Stimulated activated CD4-positive, alpha-beta T cell treated with anti-CD3 and anti-CD28 coated beads, TNF-alpha, amount 100 ng/mL, for 24 hours (primary cell): ENCODE measurements at places on chromosomes 3 and 15.

- DNase-seq = no peak
Observed at GRCh38 chr3:107212618-107213017, 164.6 kb upstream of the CCDC54 start.

GRCh38 chr3:183329543-183329942 is 76.5 kb downstream of the B3GNT5 start:
- no peak for DNase-seq

GRCh38 chr15:45181491-45182285 is 6.1 kb downstream of the SHF start:
- DNase-seq = no peak

DNA sequence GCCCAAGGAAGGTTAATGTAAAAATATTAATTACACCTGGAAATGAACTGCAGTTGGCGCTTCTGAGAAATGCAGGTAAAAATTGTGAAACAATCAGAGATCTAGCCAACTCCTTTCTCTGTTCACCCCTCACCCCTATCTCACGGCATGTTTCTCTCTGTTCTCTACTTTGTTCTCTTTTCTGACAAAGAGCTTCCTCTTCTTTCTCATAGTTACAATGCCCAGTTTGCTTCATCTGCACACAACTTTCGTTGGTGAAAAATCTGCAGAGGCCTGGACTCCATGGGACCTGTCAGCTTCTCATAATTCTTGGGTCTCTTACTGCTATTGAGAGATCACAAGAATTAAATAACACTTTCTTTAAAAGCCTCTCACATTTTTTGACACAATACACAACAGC is 212.9 kb upstream of the LRRN1 start:
- no peak for DNase-seq

- no peak for DNase-seq
Observed at GRCh38 chr15:40313531-40314398, 6.0 kb upstream of the PLCB2 start.

DNA sequence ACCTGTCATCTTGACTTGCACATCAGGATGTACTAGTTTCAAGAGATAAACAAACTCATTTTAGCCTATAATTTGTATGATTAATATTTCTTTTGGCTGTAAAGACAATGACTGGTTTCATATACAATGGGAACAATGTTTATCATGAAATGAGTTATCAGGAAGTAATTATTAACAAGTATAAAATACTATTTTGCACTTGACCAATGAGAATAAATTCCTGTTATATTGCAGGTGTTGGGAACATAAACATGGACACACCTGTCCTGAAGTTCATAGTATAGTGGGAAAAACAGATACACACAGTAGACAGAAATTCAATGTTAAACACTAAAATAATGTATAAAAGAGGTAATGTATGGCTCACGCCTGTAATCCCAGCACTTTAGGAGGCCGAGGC is 56.9 kb downstream of the UBR1 start:
- no peak for DNase-seq

DNA sequence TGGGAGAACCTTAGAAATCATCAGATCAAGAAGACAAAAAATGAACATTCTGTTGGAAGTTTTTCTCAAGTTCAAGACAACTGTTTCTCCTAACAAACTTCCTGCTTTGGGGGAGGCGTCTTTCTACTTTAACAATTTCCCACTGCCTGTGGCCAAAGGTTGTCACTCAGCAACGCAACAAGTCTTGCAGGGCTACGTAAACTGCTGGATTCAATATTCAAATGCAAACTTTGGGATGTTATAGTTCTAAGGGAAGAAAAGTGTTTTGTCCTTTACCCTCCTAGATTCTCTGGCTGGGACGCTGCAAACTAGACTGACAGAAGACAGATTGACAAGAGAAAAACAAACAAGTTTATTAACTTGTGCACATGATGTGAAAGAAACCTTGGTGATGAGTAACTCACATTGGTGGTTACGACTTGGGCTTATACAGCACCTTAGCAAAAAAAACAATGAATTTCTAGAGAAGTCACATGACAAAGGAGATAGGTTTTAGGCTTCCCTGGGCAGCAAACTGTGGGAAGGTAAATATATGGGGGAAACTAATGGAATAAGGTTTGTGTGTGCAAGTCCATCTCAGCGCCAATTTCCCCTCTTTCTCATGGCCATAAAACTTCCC is 34.0 kb upstream of the ARPIN start:
- DNase-seq = no peak

- no peak for DNase-seq
Observed at GRCh38 chr3:72907131-72907711, 19.4 kb downstream of the GXYLT2 start.

DNA sequence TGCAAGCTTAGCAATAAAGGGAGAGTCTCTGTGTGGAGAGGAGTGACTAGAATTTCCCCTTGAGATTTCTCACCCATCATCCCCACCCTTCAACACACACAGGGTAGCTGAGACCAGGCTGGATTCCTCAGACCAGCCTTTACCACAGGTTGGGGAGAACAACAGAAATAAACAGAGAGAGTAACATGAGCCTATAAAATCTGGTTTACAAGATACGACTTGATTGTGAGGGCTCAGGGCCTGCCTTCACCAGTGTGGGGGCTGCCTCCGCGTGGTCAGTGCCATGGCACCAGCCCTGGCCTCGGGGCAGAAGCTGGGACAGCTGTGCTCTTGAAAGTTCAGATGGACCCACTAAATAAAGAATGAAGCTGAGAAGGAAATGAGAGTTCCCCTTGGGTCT is 14.6 kb upstream of the MAGEF1 start:
- DNase-seq = no peak

GRCh38 chr3:138609898-138610266 is 1.3 kb downstream of the FAIM start:
- no peak for DNase-seq

GRCh38 chr3:25386686-25387255 is 41.3 kb upstream of the RARB start:
- no peak for DNase-seq

GRCh38 chr3:167691366-167691765 is 37.6 kb upstream of the WDR49 start:
- DNase-seq = no peak

GRCh38 chr3:105821433-105821832 is 47.4 kb downstream of the CBLB start:
- no peak for DNase-seq

DNA sequence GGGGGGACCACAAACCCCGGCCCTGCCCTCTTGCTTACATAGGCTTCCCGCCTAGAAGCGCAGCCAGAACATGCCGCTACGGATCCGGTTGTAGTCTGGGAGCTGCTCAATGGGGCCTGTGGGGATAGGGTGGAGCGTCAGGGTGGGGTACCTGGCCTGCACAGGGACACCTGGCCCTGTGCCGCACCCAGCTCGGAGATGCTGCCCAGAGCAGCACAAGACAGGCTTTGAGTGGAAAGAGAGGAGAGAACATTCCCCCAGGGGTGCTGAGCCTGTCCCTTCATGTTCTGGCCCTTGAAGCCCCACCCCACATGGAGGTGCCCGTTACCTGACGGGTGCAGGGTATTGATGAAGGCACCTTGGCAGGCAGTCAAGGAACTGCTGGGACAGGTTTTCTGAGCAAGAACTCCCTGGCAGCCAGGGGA is 4.0 kb upstream of the COL7A1 start:
- DNase-seq = no peak

DNA sequence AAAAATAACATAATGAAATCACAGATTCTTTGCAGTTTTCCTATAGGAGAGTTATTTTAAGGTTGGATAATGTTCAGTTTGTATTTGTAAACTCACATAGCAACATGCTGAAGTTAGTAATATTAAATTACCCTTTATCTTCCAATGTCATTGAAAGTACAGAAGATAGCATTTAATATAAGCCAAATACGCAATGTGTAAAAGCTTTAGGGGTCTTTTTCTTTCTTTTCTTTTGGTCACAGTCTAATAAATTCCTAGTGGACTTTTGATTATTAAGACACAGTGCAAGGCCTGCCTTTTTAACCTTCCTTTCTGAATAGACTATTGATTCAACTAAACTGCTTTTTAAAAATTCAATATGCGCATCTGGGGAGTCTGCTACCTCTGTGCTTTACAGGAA is 79.3 kb downstream of the OTOL1 start:
- no peak for DNase-seq

GRCh38 chr3:71701251-71701762 is 23.9 kb downstream of the EIF4E3 start:
- DNase-seq = no peak

GRCh38 chr15:33559207-33559890 is 248.6 kb downstream of the RYR3 start:
- no peak for DNase-seq

GRCh38 chr15:99343881-99344551 is 92.7 kb downstream of the LRRC28 start:
- DNase-seq = peak; percentile 10

DNA sequence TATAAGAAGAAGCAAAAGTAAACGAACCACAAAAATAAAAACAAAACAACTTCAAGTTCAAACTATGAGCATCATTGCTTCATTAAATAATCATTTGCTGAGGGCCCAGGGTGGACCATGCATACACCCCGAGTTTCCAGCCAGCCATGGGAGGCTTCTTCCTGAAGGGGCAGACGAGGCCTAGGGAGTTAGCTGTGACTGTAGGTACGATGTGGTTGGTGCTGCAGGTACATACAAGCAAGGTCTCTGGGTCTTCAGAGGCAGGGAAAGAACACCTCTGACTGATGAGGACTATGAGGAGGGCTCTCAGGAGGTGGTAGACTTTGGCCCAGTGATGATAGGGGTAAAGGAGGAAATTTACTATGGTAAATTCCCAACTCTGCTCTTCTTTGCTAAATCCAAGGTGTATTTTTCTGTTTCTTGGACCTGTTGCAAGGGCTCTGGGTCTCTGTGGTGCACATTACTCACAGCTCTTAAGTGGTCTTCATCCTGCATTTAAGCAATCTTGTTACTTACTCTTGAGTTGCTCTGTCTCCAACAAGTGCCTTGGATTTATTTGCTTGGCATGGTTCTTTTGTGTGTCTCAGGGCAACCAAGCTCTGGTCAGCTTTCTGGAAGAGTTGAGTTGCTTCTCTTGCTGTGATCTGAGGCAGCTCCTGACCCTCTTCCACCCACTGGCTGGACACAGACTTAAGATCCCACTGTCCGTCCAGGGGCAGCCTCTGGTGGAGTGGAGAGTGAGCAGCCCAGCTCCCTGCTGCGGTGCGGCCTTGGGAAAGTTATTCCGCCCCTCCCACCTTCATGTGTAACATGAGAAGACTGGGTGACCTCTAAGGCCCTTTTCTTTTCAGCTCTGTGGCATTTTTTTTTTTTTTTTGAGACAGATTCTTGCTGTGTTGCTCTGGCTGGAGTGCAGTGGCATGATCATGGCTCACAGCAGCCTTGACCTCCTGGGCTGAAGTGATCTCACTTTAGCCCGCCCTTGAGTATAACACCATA is 56.1 kb upstream of the KIF23 start:
- no peak for DNase-seq

DNA sequence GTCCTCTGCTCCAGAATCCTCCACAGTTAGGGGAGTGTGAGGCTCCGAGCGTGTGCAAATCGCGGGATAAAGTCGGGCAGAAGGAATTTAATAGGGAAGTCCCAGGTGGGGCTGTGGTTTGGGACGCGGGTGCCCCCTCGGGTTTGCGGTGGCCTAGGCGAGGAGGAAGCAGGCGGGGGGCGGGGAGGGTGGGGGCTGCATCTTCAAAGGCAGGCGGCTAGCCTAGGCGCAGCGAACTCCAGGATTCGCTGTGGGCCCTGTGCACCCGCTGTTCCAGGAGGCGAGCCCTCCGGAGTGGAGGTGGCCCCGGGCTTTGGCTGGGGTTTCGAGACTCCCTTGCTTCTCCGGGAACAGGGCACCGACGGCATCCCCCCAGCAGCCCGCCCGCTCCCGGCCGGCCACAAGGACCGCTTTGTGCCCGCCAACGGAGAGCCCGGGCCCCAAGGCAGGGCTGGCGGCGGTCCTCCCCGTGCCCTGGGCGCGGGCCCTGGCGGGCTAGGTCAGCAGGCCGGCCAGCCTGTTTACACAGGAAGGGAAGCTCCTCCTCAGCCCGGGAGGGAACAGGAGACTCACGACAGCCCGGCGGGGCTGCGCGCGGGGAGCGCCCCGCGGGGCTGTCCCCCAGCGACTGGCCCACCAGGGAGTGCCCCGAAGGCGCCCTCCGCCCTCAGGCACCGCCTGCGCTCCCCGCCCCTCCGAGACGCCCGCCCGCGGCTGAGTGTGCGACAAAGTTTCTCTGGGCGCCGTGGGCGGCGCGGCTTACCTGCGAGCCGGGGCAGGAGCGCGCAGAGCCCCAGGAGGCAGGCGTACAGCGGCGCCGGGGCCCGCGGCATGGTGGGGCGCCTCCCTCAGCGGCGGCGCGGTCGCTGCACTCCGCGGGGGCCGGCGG is 753 bp downstream of the ITGB5 start:
- DNase-seq = no peak

DNA sequence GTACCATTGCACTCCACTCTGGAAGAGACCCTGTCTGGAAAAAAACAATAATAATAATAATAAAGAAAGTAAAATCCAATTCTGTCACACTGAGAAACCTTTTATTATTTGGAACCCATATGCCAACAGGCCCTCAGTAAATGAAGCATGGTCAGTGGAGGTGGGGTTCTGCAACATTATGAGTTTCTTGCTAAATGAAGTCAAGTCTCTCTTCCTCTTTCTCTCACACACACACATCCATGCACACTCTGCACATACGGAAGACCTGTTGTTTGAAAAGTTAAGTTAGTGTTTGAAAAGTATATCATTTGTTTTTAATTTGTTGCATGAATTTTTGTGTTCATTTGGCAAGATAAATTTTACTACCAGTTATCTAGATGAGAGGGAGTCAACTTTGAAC is 27.8 kb downstream of the GAP43 start:
- DNase-seq = no peak

DNA sequence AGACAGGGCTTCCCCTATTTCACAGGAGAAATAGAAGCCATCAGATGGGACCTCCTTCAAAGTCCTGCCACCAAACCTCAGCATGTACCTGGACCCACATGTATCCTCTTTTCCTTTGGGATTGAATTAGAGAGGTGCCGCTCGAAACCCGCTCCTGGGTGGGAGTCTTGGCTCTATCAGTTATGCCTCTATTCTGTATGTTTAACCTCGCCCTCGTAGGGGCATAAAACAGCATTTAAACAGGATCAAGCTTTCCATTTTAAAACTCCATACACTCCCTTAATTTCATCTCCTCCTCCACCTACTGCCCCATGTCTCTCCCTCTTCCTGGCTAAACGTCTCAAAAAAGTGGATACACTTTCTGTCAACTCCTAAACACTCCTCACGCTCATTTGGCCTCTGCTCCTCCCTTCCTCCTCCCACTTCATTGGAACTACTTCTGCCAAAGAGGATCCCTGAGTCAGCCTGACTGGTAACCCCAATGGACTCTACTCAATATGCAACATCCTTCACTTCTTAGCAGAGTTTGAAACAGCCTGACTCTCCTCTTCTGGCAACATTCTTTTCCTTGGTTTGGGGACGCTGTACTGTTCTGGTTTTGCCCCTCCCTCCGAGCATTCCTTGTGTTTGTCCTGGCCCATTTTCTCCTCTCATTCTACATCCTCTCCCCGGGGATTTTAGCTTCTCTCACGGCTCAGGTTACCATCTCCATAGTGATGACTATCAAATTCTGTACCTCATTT is 23.0 kb upstream of the MUC20 start:
- DNase-seq = no peak

DNA sequence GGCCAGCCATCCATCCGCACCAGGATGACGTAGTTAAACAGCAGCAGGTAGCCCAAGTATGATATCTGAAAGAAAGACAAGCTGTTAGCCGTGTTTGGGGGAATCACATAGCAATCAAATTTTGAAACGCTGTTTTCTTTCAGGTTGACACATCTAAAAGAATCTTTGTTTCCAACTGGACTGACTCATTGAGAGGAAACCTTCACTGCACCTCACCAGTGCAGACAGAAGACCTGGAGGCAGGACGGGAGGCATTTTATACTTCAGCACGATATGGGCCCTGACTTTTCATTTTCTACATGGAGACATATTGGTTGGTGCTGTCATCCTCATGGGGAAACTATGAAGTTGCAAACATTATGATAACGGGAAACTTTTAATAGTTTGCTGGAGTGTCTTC is 44.2 kb upstream of the MTMR10 start:
- no peak for DNase-seq
